ENCODE measurements at places on chromosomes 12 and 14. TPM values are rescaled to one million over a fixed set of nuclear protein-coding genes. Genes with fewer than 3 reads are reported as not detected.

GALNT16 gene
- 0.54 TPM for polyA plus RNA-seq

RPS6KA5 gene
- polyA plus RNA-seq = 0.40 TPM

BMP4 gene
- polyA plus RNA-seq = 169 TPM

GPR132 gene
- polyA plus RNA-seq = not detected

PELI2 gene
- 0.07 TPM for polyA plus RNA-seq

FLRT2 gene
- polyA plus RNA-seq = 0.16 TPM

SIX6 gene
- polyA plus RNA-seq = not detected

KRT78 gene
- polyA plus RNA-seq = not detected

KRT8 gene
- 491 TPM for polyA plus RNA-seq

MYH6 gene
- 0.01 TPM for polyA plus RNA-seq

CISTR gene
- not detected for polyA plus RNA-seq

HOXC6 gene
- polyA plus RNA-seq = not detected

ADCY4 gene
- polyA plus RNA-seq = 0.03 TPM

BEGAIN gene
- polyA plus RNA-seq = not detected

CELA1 gene
- not detected for polyA plus RNA-seq

EID3 gene
- 0.38 TPM for polyA plus RNA-seq

SLC16A7 gene
- polyA plus RNA-seq = 0.99 TPM

MRPS35 gene
- 63.4 TPM for polyA plus RNA-seq

EMP1 gene
- 0.76 TPM for polyA plus RNA-seq

RPGRIP1 gene
- 1.1 TPM for polyA plus RNA-seq

FAM186B gene
- polyA plus RNA-seq = 0.05 TPM

RFLNA gene
- not detected for polyA plus RNA-seq

P2RX2 gene
- polyA plus RNA-seq = not detected

TSHR gene
- polyA plus RNA-seq = not detected

PPP1R36 gene
- polyA plus RNA-seq = 0.17 TPM

CNIH1 gene
- polyA plus RNA-seq = 335 TPM

CFAP251 gene
- 0.30 TPM for polyA plus RNA-seq

LRRC10 gene
- polyA plus RNA-seq = not detected

MSI1 gene
- polyA plus RNA-seq = 0.09 TPM

IL23A gene
- 0.33 TPM for polyA plus RNA-seq

IQSEC3 gene
- polyA plus RNA-seq = not detected

CDKL1 gene
- polyA plus RNA-seq = 0.30 TPM

SYNE3 gene
- 9.3 TPM for polyA plus RNA-seq

ARHGDIB gene
- 0.88 TPM for polyA plus RNA-seq

SLC2A14 gene
- polyA plus RNA-seq = 39.0 TPM

ENDOU gene
- not detected for polyA plus RNA-seq

IFI27 gene
- polyA plus RNA-seq = 1.7 TPM

TXNRD1 gene
- polyA plus RNA-seq = 54.0 TPM

LGALS3 gene
- polyA plus RNA-seq = 92.2 TPM

RNU4-1 gene
- polyA plus RNA-seq = not detected

P2RX7 gene
- polyA plus RNA-seq = 0.56 TPM

NGB gene
- 0.04 TPM for polyA plus RNA-seq

RNF212B gene
- polyA plus RNA-seq = not detected

TMEM63C gene
- polyA plus RNA-seq = 0.59 TPM

PSEN1 gene
- 14.5 TPM for polyA plus RNA-seq

MANSC4 gene
- polyA plus RNA-seq = not detected

KLRC1 gene
- not detected for polyA plus RNA-seq

CLEC9A gene
- not detected for polyA plus RNA-seq

KRT6C gene
- not detected for polyA plus RNA-seq

NTN4 gene
- polyA plus RNA-seq = 7.8 TPM

VRTN gene
- not detected for polyA plus RNA-seq

Data from HepG2 (cell line).